ENCODE measurements at places on chromosomes 2 and 18.
A peak's percentile ranks its signal among the peaks of the same experiment; 100 is the strongest.

DNA sequence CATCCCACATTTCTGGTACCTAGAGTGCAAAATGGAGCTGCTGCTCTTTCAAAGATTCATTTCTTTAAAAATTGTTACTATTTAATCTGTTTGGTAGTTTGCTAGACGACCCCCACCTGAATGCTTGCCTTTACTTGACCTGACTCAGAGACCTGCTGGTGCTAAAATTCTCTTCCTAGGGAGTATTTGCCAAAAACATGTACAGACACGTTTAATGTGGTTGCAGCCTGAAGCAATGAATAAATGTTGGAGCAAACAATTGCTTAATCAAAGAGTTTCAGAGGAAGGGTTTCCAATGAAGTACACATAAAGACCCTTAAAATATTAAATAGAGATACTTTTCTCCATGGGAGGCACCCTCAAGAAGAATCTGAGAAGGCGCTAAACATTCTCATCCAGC lies 734.4 kb downstream of the CBLN2 start:
- no peak for DNase-seq

DNA sequence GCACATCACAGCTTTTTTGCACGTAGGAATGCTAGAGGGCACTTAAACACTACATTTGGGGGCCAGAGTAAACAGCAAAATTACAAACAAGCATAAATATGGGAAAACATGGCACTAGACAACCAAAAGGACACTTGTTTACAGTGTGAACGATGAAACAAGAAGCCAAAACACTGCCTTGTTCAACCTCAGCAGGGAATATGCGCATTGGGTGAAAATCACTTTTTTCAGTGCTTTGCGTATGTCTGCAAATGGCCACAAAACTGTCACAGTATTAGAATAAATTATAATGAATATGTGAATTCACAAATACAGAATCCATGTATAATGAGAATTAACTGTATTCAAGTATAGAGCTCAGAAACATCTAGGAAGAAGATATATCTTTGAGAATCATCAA lies 1064.0 kb upstream of the GYPC start:
- no peak for DNase-seq

- no peak for DNase-seq
Measured at GRCh38 chr2:231287696-231288095, 89.3 kb downstream of the ARMC9 start.

- no peak for DNase-seq
Measured at GRCh38 chr2:160489111-160489510, 4.5 kb downstream of the RBMS1 start.

GRCh38 chr2:8216397-8216796 lies 465.5 kb upstream of the ID2 start:
- DNase-seq, result no peak

- DNase-seq, result no peak
Measured at GRCh38 chr2:181992776-181993175, 7.1 kb downstream of the PPP1R1C start.

GRCh38 chr2:153963256-153963655 lies 91.5 kb downstream of the GALNT13 start:
- no peak for DNase-seq

DNA sequence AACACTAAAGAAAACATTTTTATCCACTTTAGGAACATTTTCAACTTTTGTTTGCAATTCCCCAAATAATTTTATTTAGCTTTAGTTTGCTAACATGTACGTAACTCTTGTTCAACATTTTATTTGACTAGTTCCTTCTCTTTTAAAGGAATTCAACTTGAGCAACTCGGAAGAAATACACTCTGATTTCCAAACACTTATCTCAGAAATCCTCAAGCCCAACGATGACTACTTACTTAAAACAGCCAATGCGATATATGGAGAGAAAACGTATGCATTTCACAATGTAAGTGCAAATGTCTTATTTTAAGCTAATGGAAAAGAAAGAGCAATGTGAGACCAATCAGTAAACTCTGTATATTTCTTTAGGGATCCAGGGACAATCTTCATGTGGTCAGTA lies 10.1 kb downstream of the SERPINB10 start:
- no peak for DNase-seq

DNA sequence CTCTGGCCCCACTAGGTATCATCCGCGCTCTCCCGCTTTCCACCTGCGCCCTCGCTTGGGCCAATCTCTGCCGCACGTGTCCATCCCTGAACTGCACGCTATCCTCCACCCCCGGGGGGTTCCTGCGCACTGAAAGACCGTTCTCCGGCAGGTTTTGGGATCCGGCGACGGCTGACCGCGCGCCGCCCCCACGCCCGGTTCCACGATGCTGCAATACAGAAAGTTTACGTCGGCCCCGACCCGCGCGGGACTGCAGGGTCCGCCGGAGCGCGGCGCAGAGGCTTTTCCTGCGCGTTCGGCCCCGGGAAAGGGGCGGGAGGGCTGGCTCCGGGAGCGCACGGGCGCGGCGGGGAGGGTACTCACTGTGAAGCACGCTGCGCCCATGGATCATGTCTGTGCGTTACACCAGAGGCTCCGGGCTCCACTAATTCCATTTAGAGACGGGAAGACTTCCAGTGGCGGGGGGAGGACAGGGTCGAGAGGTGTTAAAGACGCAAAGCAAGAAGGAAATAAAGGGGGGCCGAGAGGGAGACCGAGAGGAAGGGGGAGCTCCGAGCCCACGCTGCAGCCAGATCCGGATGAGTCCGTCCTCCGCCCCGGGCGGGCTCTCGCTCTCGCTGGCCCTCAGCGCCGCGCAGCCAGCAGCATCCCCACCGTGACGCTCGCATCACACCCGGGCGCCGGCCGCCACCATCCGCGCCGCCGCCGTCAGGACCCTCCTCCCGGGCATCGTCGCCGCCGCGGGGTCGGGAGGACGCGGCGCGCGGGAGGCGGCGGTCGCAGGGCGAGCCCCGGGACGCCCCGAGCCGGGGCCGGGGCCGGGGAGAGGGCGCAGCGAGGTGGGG lies 664 bp downstream of the NETO1 start:
- peak; percentile 47 for DNase-seq

GRCh38 chr2:47012189-47012588 lies 96.6 kb upstream of the MCFD2 start:
- no peak for DNase-seq

DNA sequence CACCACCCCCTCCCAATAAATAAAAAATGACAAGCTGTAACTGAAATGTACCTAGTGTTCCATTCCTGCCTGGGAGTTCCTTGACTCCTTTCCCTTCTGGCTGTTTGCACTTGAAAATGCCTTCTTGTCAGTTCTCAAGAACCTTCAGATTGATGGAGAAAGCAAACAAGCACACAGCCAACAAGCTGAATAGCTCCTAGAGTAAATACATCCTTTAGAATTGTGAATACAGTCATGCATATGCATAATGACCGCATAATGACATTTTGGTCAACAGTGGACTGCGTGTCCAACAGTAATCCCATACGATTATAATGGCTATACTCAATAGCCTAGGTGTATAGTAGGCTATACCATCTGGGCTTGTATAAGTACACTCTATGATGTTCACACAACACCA lies 97.0 kb downstream of the LYPD6 start:
- DNase-seq, result no peak

- no peak for DNase-seq
Measured at GRCh38 chr18:74082742-74083556, 64.7 kb downstream of the FBXO15 start.

GRCh38 chr2:64727843-64728463 lies 74.2 kb upstream of the SERTAD2 start:
- DNase-seq, result peak; percentile 50

DNA sequence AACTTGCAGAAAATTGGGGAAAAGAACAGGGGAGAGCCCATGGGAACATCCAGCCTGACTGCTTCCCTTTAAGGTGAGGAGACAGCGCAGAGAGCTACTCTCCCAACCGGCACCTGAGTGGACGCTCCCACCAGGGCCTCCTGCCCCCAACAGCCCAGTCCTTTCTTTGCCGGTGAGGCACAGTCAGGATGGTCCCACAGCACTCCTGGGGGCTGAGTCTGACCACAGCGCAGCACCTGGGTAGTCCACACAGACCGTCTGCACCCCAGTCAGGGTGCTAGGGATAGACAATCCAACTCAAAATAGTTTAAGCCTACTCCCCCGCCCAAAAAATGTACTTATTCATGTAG lies 74.5 kb downstream of the MEX3C start:
- no peak for DNase-seq

GRCh38 chr2:136113209-136113971 lies 4.6 kb downstream of the CXCR4 start:
- DNase-seq, result peak; percentile 52

GRCh38 chr2:108933691-108934117 lies 55.3 kb downstream of the EDAR start:
- DNase-seq, result no peak

DNA sequence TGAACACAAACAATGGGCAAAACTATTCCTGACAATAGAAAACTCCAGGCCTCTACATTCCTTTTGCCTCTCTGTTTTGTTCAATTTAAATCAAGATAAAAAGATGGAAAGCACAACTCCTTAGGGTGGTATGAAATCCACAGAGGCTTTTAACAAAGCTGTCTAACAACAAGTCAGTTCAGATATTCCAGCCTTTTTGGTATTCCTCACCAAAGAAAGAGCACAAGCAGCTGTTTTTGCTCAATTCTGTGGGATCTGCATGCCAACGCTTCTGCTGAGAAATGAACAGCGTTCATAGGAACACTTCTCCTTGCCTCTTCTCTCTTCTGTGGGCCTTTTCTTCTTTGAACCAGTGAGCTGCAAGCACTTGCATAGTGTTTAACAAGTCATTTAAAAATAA lies 411.6 kb upstream of the TCF4 start:
- DNase-seq, result no peak

GRCh38 chr2:30106543-30106942 lies 40.3 kb upstream of the YPEL5 start:
- no peak for DNase-seq

GRCh38 chr2:15313657-15314056 lies 247.5 kb downstream of the NBAS start:
- DNase-seq, result no peak

GRCh38 chr18:59087391-59087790 lies 52.3 kb upstream of the SEC11C start:
- no peak for DNase-seq

DNA sequence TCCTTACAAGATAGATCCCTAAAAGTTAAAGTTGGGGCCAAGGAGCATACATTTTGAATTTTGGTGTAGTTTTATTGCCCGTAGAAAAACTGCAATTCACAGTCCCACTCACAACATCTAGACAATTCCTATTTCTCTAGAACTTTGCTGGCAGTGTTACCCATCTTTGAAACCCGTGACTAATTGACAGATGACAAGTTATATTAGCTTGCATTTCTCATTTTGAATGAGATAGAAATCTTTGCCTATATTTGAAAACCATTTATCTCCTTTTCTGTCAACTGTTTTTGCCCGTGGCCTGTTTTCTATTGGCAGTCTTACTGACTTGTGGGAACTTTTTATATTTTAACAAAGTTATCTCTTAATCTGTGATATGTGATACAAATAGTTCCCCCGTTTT lies 50.0 kb downstream of the OXER1 start:
- no peak for DNase-seq

- DNase-seq, result no peak
Measured at GRCh38 chr2:105437708-105438103, 38.9 kb upstream of the FHL2 start.

GRCh38 chr2:231433990-231434389 lies 30.3 kb downstream of the NCL start:
- DNase-seq, result no peak

Measured in B cell (primary cell).